Small intestine (tissue), 16 donors: ENCODE measurements at places on chromosomes 5 and 9. TPM values are rescaled to one million over a fixed set of nuclear protein-coding genes. Genes with fewer than 3 reads are reported as not detected.

The PTAR1 gene
- polyA plus RNA-seq, result 3.6 TPM

The FOXD4L4 gene
- polyA plus RNA-seq, result not detected

The PCDHB10 gene
- polyA plus RNA-seq, result 1.3 TPM

The C9orf50 gene
- not detected for polyA plus RNA-seq

- no peaks in the 10 kb centered on the region for H3K27me3 ChIP-seq
- no peaks in the 10 kb centered on the region for H3K4me1 ChIP-seq
- H3K36me3 ChIP-seq, result no peaks in the 10 kb centered on the region
- H3K4me3 ChIP-seq, result no peak overlapping the region
These were observed 341.3 kb downstream of the RASEF start for GRCh38 chr9:82721593-82721992.

DNA sequence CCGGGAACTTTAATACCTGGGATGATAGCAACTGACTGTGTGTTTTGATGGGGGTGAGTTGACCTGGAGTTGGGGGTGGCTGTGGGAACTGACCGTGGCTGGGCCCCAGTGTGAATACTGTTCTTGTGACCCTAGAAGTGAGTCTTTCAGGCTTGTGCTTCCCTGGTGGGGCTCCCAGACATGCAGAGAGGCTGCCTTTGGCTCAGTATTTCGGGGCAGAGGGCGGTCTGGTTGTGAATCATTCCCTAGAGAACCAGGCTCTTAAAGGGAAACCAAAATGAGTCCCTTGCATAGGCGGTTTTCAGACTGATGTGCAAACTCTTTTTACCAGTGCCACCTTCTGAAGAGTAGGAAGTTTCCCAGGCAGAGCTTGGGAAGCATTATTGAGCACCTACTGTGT, 132.1 kb downstream of the MACROH2A1 start:
- no peaks in the 10 kb centered on the region for H3K4me1 ChIP-seq
- no peaks in the 10 kb centered on the region for H3K27me3 ChIP-seq
- H3K36me3 ChIP-seq, result no peaks in the 10 kb centered on the region
- no peak overlapping the region for H3K27ac ChIP-seq
- no peak overlapping the region for H3K4me3 ChIP-seq
- DNase-seq, result no peak
